ENCODE measurements at places on chromosomes 3 and 15.
A peak's percentile ranks its signal among the peaks of the same experiment; 100 is the strongest.

DNA sequence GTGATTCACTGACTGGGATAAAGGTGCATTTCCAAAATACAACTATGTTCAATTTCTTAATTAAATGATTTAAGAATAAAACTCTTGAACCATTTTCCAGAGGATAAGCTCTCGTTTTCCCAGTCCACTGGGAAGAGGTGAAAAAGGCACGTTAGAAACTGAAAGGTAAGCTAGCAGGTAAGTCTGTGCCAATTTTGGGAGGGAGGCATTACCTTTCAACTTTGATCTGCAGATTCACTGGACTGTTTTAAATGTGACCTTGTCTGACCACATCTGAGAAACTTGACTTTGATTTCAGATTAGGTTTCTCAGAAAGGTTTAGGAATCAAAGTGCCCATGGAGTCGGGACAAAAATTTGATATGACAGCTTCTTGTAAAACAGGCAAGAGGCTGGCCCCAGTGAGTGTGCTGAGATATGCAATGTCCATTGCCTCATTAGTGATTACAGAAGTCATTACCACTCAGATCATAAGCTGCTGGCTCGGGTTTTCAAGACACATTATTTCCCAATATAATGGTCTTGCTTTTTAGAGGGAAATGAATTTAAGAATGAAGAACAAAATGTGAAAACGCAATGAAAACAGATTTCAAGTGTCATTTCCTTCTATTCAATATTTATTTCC lies 118.8 kb downstream of the ADAMTS9 start:
- no peak for DNase-seq

GRCh38 chr3:2783261-2783660 lies 326.9 kb downstream of the IL5RA start:
- DNase-seq: no peak

DNA sequence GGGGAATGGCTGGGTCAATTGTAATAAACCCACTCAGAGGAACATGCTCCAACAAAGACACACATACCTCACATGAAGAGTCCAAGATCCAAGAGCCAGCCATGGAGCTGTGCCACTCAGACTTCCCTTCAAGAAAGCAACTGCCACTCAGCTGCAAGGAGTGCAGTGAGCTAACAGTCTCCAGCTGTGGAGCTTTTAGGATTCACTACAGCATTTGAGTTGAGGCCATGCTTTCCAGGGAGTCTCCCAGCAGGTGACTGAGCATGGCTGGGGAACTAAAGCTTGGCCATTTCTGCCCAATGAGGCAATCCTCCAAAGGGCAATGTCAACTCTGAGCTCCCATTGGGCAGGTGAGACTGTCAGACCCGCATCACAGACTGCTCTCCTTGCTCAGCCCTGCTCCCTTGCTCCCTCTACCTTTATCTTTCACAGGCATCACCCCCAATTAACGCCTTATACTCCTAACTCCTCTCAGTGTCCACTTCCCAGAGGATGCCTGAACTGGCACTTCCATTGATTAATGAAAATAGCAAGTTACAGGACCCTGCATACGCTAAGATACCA lies 165.3 kb upstream of the CTNNB1 start:
- no peak for DNase-seq

- peak; percentile 79 for DNase-seq
These were observed 24.0 kb downstream of the TSEN2 start for GRCh38 chr3:12508291-12508700.

DNA sequence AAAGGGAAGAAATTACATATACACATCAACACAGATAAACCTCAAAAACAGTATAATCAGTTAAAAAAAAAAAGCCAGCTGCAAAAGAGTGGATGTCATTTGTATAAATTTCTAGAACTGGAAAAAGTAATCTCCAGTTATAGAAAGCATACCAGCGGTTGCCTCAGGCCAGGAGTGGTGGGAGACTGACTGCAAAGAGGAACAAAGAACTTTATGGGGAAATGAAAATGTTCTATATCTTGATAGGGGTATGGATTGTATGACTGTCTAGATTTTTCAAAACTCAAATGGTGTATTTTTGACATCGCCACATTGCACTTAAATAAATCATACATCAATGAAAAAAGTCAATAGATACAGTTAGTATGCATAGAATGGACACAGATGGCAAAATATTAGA lies 241.6 kb downstream of the SCAPER start:
- DNase-seq: no peak

DNA sequence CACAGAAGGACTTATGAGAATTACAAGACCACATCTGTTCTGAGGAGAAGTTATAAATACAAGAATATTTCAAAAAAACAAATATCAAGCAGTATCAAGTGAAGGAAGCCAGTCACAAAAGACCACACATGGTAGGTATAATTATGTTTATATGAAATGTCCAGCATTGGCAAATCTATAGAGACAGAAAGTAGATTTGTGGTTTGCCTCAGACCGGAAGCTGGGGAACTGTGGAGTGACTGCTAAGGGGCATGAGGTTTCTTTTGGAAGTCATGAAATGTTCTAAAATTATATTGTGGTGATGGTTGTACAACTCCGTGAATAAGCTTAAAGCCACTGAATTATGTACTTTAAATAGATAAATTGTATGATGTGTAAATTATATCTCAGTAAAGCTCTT lies 136.9 kb downstream of the FRMD5 start:
- peak; percentile 15 for DNase-seq

DNA sequence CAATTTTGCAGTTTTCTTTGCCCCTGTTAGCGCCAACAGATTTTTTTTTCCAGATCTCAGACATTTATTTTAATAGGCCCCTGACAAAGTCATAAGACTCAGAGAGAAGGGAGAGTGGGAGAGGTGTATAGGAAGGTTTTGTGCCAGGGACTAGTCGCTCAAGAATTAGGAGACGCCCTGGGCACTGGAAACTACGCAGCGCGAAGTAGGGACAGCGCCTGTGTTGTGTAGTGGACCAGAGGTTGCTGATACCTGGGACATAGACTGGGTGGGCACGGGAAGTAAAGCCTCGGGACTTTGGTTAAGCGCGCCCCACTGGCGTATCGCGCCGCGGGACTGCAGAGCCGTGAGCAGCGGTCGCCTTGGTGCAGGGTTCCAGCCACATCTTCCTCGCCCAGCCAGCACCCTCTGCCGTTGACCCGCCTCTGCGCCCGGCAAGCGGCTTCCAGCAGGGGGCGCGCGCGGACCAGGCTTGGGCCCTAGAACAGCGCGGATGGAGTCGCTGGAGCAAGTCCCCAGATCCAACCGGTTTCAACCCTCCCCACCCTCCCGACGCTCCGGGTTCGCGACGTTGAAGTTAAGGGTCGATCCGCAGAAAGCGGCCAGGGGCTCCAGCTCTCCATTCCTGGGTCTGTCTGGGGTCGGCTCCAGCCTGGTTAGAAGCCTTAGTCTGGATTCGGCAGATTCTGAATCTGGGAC lies 3.0 kb upstream of the ISLR2 start:
- peak; percentile 59 for DNase-seq

DNA sequence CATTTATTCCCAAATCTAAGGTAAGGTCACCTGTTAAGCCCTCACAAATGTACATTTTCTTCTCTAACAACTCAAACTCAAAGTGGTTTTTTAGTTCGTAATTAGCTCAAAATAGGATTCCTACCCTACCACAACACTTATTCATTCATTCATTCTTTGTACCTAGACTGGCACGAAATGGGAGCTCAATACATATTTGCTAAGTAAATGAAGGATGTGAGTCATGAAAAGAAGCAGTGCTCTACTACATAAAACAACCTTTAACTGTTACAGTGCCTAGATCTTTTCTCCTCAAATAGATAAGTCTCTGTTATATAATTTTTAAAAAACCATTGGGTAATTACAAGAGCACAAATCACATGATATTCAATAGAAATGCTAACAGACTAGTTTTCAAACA lies 13.1 kb downstream of the RSL24D1 start:
- DNase-seq: no peak

DNA sequence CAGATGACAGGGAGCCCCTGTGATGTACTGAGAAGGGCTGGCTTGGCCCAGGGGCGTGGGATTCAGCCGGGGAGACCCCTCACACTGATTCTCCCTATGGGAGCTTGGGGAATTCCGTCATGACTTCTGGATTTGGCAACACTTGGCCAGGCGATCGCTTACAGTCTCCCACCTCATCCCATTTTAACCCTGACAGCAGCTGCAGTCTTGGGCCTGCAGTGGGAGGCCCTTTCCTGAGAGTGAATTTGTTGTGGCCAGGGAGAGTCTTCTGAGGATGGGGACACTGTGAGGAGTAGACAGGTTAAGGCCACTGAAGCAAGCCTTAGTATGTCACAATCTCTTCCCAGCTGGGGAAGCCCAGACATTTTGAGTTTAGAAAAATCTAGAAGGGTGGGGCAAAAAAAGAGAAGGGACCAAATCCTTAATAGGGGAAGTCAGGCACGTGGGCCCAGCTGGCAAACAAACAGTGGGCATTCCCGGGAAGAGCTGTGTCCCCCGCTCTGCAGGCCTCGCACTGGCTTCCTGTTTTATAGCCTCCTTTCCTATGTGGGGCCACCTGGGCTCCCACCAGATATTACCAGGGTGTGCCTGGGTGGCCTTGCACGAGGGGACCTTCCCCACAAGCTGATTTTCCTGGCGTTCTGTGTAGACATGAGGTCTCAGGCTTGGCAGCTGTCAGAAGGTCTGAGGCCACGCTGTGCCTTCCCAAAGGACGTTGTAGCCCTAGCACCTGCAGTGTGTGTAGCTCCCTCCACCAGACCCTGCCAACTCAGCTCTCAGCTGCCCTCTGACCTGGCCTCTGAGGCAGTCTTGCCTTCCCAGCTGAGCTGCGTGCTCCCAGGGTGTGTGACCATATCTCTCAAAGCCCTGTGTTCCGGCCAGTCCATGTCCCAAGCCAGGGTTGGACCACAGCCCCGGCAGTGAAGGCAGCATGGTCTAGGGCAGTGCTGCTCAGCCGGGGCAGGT lies 64.5 kb downstream of the FEM1B start:
- no peak for DNase-seq

DNA sequence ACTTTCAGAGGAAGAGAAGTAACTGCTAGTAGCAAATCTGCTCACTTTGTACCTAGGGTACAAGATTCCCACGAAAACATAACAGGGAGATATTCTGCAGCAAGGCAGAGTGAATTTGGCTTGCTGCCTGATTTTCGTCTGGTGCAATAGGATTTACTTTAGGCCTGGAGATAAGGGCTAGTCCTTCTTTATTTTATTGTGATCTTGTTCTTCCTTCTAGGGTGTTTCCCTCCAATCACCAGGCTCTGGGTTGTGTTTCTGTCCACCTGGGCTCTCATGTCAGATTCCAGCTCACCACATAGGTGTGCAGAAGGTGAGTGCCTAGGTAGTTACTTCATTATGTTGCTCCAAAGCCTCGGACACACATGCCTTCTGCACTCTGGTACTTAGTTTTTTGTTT lies 211.8 kb upstream of the RGMA start:
- no peak for DNase-seq
